Endothelial cell of umbilical vein (primary cell): ENCODE measurements at places on chromosomes 6 and 20. TPM values are rescaled to one million over a fixed set of nuclear protein-coding genes. Genes with fewer than 3 reads are reported as not detected.

The SCUBE3 gene
- 1.0 and 1.1 TPM in 2 replicates for polyA plus RNA-seq

The LINC00237 gene
- polyA plus RNA-seq: not detected in 2 replicates

The DOK5 gene
- 3.5 TPM in 2 replicates for polyA plus RNA-seq

The TOMM34 gene
- polyA plus RNA-seq: 36.3 and 36.9 TPM in 2 replicates

The EFCAB8 gene
- 0.01 and 0.08 TPM in 2 replicates for polyA plus RNA-seq
